ENCODE measurements at places on chromosomes 4 and X. TPM values are rescaled to one million over a fixed set of nuclear protein-coding genes. Genes with fewer than 3 reads are reported as not detected.

GRCh38 chrX:68872171-68872570 lies 43.4 kb downstream of the EFNB1 start:
- no peak overlapping the region for H3K27ac ChIP-seq
- DNase-seq, result no peak
- no peak overlapping the region for H3K4me3 ChIP-seq
- H3K36me3 ChIP-seq, result no peaks in the 10 kb centered on the region
- H3K27me3 ChIP-seq, result no peaks in the 10 kb centered on the region

- DNase-seq, result no peak
- no peak overlapping the region for H3K27ac ChIP-seq
- H3K27me3 ChIP-seq, result no peaks in the 10 kb centered on the region
- no peak overlapping the region for H3K4me3 ChIP-seq
Observed at GRCh38 chr4:89995006-89995405, 100.4 kb downstream of the MMRN1 start.

TMEM150C gene
- total RNA-seq, result 26.2 TPM

MAGEA8 gene
- total RNA-seq, result not detected

Measured in thyroid gland (tissue), 4 donors.